GM12864 (cell line): ENCODE measurements at places on chromosomes 4 and X.

GRCh38 chr4:8205241-8205707 lies 6.2 kb downstream of the SH3TC1 start:
- no peak for DNase-seq

DNA sequence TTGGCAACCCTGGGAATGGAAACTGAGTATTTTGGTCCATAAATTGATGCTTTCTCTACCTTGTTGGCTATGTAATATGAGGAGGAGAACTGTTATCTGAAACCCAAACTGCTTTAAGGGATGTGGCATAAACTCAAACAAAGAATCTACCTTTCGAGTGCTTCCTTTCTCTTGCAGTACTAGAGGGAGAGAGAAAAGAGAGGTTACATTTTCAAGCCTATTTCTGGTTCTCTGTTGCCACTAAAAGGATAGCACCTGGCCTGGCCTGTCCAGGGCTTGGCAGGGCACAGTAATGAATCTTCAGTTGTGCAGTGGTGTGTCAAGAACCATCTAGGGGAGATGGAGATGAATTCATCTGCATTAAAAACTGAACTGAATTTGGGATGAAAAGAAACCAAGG lies 308.6 kb downstream of the PTTG2 start:
- no peak for DNase-seq

GRCh38 chr4:165345666-165346417 lies 18.4 kb downstream of the MSMO1 start:
- no peak for DNase-seq

GRCh38 chr4:54784161-54784671 lies 126.5 kb downstream of the KIT start:
- DNase-seq = no peak

- DNase-seq = no peak
These were observed 23.2 kb upstream of the MXD4 start for GRCh38 chr4:2284934-2285612.

DNA sequence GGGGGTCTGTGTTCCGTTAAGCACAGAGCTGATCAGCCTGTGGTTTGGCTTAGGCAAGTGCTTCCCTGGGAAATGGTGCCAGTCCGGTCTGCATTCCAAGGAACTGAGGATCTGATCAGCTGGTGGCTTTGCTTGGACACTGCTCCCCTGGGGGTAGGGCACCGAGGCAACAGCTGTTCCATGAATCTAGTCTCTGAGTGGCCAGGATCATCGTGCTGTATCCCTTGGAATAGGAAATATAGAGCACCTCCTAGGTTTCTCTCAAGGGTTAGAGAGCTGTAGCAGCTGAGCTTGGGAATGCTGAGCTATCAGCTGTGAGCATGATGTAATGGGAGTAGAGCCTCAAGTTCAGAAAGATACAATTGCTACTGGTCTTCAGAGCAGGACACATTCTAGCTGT lies 863.9 kb downstream of the RAPGEF2 start:
- DNase-seq = no peak

GRCh38 chr4:118765399-118765798 lies 70.5 kb downstream of the SEC24D start:
- no peak for DNase-seq

GRCh38 chrX:22078117-22078516 lies 46.0 kb downstream of the PHEX start:
- DNase-seq = no peak

GRCh38 chr4:36264207-36264826 lies 17.1 kb upstream of the DTHD1 start:
- no peak for DNase-seq

DNA sequence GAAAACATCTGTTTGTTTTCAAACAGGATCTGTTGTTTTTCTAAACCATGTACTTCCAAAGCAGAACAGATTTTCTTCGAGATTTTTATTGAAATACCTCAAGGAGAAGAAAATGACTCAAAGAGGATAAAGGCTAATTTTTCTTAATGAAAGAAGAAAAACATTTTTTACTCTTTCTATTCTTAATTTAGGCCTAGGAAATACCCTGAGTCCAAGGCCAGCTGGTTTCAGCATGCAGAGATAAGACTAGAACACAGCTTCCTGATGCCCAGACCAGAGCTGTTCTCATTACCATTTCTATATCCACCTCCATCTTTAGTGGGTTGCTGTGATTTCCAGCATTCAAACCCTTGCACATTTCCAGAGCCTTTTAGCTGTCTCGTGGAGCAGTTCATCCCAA lies 18.3 kb downstream of the GAB1 start:
- DNase-seq = no peak

- DNase-seq = no peak
These were observed 21.0 kb upstream of the CABS1 start for GRCh38 chr4:70313736-70314135.

DNA sequence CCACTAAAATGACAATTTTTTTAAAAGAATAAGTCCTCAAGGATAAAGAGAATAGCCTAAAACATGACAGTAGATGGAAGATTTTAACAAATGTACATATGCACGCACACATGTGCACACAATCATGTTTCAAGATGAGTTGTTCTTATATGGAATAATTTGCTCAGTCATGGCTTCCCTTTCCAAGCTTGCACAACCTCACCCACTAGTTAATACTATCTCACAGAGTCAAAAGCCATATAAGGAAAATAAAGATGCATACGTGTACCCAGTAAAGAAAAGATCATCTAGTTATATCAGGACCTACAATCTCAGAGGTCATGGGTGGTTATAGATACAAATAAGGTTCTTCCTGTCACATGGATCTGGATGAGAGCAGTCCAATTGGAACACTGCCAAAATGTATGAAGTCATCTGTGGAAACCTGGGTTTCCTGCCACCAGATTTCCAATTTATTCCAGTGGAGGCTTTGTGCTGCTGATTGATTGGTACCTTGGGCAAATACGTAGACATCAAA lies 56.1 kb downstream of the FAM13A start:
- no peak for DNase-seq

DNA sequence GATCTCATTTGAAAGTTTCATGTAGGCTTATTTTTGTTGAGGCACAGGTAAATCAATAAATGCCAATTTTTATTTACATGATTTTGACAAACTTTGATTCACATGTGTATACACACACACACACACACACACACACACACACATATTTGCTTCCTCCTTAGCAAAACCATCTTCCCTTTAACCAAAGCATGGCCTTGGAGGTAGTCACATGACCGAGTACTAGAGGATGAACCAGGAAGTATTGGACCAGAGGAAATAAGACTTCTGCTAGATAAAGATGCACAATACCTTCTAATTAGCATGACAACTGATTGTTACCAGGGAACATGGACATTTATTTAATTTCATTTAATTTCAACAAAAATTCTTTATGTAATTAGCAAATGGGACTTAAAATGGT lies 23.4 kb upstream of the CFAP299 start:
- no peak for DNase-seq

GRCh38 chr4:165207016-165207430 lies 338 bp upstream of the KLHL2 start:
- no peak for DNase-seq

DNA sequence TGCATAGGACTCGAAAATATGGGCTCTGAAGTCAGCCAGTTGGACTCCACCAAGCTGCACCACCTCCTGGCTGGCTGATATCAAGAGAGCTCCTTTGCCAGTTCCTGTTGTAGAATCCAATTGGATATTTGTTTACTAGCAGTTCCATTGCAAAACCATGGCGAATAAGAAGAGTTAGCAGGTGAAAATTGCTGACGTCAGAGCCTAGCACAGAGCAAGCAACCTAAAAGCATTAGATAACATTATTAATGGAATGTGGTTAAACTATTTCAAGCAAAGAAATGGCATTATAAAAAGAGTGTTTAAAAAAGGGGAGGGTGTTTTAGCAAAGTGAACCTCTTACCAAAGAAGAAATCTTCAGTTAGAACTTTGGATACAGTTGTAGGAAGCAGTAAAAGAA lies 1816.3 kb upstream of the TENM3 start:
- no peak for DNase-seq

GRCh38 chrX:130726661-130727060 lies 176.3 kb downstream of the ENOX2 start:
- DNase-seq = no peak

- DNase-seq = no peak
These were observed 36.3 kb downstream of the CORIN start for GRCh38 chr4:47801481-47802002.
